ENCODE measurements at places on chromosomes 7 and 10.

- no peak overlapping the region for H3K4me3 ChIP-seq
- H3K4me1 ChIP-seq, result no peaks in the 10 kb centered on the region
- no peak overlapping the region for H3K27ac ChIP-seq
- DNase-seq, result no peak
- H3K27me3 ChIP-seq, result no peaks in the 10 kb centered on the region
- H3K36me3 ChIP-seq, result no peaks in the 10 kb centered on the region
These were observed 21.8 kb upstream of the GOLGA7B start for GRCh38 chr10:97827702-97828291.

DNA sequence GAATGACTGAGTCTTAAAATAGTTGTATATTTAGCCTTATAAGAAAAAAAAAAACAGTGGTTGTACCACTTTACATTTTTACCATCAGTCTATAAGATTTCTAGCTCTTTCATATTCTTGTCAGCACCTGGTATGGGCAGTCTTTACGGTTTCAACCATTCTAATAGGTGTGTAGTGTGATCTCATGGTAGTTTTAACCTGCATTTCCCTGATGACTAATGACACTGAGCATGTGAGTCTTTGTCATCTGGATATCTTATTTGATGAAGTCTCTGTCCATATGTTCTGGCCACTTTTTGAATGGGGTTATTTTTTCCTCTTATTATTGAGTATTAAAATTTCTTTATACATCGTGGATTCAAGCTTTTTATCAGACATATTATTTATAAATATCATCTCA is 365.3 kb upstream of the IGFBP3 start:
- peaks cover 2% of the 10 kb centered on the region for H3K4me1 ChIP-seq
- DNase-seq, result no peak
- H3K27me3 ChIP-seq, result no peaks in the 10 kb centered on the region
- no peak overlapping the region for H3K4me3 ChIP-seq

- H3K4me3 ChIP-seq, result no peak overlapping the region
- no peak overlapping the region for H3K27ac ChIP-seq
- H3K4me1 ChIP-seq, result peaks cover 2% of the 10 kb centered on the region
- peaks cover 2% of the 10 kb centered on the region for H3K36me3 ChIP-seq
- no peaks in the 10 kb centered on the region for H3K27me3 ChIP-seq
These were observed 54.3 kb downstream of the INSYN2A start for GRCh38 chr10:127142136-127142535.

DNA sequence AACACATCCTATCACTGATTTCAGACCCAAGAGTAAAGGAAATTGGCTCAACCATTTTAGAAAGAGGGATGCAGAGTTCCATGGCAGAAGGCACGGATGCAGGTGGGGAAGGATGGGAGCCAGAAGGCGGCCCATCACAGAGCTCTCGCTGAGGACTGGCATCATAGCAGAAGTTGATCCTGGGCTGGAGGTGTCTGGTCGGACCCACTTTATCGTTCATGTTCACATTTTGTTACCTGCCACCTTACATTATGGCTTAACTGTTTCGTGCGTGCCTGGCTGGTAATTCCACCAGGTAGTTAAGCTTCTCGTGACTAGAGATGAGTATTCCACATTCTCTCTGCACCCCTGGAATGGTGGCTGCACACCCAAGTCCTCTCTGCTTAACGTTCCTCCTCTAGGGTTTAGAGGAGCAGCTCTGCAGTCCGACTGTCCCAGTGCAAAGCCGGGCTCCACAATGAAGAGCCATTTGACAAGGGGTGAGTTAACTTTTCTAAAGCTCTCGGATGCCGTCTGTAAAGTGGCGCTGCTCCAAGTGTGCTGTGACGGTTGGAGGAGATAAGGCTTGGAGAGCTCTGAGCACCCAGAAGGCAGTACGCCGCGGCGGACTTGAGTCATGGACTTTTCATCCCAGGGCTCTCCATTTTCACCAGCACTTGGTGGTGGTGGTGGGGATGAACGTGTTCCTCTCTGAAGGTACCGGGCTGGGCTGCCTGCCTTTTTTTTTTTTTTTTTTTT is 157.1 kb upstream of the SHH start:
- H3K27me3 ChIP-seq, result no peaks in the 10 kb centered on the region
- no peaks in the 10 kb centered on the region for H3K4me1 ChIP-seq
- H3K36me3 ChIP-seq, result no peaks in the 10 kb centered on the region
- H3K4me3 ChIP-seq, result no peak overlapping the region
- no peak overlapping the region for H3K27ac ChIP-seq

- H3K4me1 ChIP-seq, result no peaks in the 10 kb centered on the region
- no peaks in the 10 kb centered on the region for H3K36me3 ChIP-seq
These were observed 77.7 kb upstream of the GNA12 start for GRCh38 chr7:2921653-2922347.

DNA sequence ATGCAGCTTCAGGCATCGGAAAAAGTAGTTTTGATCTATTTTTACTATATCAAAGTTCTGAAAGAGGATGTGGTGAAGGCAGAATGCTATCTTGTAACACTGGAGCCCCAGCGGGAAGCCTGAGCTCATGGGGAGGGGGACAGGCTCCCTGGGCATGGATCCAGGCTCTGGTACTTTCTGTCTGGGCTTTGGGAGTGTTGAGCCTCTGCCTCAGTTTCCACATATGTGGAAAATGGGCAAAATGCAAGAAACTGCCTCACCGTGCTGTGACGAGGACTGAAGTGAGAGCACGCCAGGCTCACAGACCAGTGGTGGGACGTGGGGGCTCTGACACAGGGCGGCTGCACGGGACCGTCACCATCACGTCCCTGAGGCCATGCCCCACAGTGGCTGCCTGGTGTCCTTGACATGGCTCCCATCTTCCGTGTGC is 182.9 kb upstream of the SHH start:
- no peaks in the 10 kb centered on the region for H3K27me3 ChIP-seq
- H3K4me3 ChIP-seq, result no peak overlapping the region
- H3K27ac ChIP-seq, result no peak overlapping the region
- H3K4me1 ChIP-seq, result no peaks in the 10 kb centered on the region

- no peak overlapping the region for H3K4me3 ChIP-seq
- no peaks in the 10 kb centered on the region for H3K4me1 ChIP-seq
- H3K36me3 ChIP-seq, result no peaks in the 10 kb centered on the region
- no peak overlapping the region for H3K27ac ChIP-seq
- no peaks in the 10 kb centered on the region for H3K27me3 ChIP-seq
- no peak for DNase-seq
These were observed 9.1 kb upstream of the MTPAP start for GRCh38 chr10:30358206-30358605.

DNA sequence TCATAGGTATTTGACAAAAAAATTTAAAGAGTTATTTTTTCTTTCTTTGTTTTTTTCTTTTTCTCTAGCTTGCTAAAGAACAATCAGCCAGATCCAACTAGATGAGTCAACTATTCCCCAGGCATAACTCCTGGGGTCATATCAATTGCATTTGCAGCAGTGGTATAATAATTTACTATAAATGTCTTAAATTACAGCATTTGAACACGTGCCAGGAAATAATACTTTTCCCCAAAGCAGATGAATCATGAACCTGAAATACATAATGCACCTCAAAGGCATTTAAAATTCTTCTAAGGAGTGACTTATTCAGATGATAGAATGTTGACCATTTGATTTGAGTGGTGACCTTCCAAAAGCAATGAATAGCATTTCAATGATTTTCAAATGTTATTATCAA is 190.1 kb downstream of the LRRTM3 start:
- no peak for DNase-seq
- H3K27me3 ChIP-seq, result no peaks in the 10 kb centered on the region
- no peak overlapping the region for H3K4me3 ChIP-seq
- H3K27ac ChIP-seq, result no peak overlapping the region
- no peaks in the 10 kb centered on the region for H3K4me1 ChIP-seq
- H3K36me3 ChIP-seq, result no peaks in the 10 kb centered on the region

- no peak overlapping the region for H3K4me3 ChIP-seq
- DNase-seq, result no peak
- H3K36me3 ChIP-seq, result no peaks in the 10 kb centered on the region
These were observed 18.1 kb upstream of the KNDC1 start for GRCh38 chr10:133141958-133142340.

GRCh38 chr10:124946945-124947344 is 5.0 kb downstream of the ZRANB1 start:
- no peaks in the 10 kb centered on the region for H3K27me3 ChIP-seq
- no peaks in the 10 kb centered on the region for H3K4me1 ChIP-seq
- DNase-seq, result no peak
- H3K4me3 ChIP-seq, result no peak overlapping the region

Measured in H1 (cell line).